SHP77 treated with DMSO at 0.1 percent for 48 hours (cell line): ENCODE measurements at places on chromosomes 5 and 9.

- DNase-seq: no peak
Observed at GRCh38 chr9:115671236-115671962, 482.2 kb upstream of the PAPPA start.

DNA sequence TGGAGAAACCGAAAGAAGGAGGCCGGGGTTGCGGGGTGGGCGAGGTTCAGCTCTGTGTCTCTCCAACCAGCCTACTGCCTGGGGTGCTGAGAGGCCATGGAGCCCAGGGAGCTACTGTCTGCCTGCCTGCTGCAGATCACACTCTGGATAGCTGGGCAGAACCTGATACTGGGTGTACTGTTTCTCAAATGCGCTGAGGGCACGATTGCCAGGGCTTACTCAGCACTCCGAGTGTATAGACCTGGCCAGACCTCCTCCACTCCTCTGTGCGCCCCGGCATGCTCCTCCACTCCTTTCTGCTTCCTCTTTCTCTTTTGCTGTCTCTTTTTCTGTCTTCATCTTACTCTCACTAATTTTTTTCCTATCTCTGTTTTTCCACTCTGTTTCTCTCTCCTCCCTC, 215.1 kb downstream of the PAPPA start:
- no peak for DNase-seq

DNA sequence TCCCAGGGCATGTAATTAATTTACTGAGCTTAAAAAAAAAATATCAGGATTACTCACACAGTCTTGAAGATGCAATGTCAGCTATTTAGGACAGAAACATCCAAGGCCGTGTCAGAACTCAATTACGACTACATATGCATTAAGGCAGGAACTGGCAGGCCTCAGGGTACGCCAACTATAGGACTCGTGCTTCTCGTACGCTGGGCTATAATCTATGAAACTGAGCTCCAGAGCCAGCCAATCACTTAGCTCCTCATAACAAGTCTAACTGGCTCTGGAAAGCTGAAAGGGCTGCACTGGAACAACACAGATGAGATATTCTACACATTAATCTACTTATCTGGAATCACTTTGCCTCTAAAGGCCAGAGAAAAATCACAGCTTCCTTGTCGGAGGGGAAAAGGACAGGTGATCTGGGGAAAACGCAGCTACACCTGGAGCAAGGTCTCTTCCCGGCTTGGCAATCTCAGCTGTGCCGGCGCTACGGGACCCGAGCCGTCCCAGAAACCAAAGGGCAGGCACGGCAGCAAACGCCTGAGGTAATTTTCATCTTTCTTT, 212.0 kb downstream of the DEPDC1B start:
- no peak for DNase-seq

DNA sequence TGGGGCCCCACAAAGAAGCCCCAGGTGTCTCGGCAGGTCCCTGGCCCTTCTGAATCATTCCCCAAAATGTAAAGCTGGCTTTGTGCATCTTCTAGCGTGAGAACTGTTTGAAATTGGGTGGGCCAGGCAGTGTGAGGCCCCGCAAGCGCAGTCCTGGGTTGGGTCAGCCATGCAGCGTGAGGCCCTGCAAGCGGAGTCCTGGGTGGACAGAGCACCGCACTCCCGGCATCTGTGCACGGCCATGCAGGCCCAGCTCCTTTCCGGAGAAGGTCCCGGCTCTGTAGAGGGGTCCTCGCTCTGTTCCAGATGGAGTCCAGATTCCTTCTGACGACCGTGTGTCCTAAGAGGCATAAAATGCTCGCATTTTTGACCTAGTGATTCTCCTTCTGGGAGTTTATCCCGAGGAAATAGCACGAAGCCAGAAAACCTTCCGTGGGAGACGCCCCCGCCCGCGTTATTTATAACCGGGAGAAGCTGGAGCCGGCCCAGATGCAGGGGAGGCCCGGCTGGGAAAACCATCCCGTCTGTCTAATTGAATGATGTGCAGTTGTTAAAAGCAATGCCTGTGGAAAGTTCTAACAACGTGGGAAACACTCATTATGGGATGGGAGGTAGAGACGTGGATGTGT, 19.4 kb upstream of the NOTCH1 start:
- no peak for DNase-seq

DNA sequence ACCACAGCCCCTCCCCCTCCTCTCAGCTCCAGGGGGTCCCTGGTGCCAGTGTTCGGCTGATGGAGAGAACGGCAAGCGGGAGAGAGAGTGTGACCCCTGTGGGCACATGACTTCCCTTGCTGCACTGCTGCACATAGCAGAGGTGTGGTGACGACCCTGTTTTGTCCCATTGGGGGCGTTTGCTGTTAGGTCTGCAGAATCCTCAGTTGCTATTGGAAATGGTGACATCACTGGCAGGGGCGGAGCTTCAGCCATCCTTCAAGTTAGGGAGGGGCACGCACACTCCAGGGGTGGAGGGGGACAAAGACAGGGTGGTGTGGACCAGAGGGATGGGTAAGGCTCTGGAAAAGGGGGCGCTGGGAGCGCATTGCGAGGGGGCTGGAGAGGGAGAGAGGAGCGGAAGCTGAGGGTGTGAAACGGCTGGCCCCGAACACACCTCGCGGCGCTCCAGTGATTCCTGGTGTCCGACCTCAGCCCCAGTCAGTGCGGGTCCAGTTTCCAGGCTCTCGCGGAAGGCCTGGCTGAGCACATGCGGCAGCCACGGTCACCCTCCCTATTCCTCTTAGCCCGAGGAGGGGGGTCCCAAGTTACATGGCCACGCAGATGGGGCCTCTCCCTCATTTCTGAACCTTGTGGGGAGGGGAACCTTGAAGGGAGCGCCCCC, 764 bp upstream of the GRIN1 start:
- no peak for DNase-seq

DNA sequence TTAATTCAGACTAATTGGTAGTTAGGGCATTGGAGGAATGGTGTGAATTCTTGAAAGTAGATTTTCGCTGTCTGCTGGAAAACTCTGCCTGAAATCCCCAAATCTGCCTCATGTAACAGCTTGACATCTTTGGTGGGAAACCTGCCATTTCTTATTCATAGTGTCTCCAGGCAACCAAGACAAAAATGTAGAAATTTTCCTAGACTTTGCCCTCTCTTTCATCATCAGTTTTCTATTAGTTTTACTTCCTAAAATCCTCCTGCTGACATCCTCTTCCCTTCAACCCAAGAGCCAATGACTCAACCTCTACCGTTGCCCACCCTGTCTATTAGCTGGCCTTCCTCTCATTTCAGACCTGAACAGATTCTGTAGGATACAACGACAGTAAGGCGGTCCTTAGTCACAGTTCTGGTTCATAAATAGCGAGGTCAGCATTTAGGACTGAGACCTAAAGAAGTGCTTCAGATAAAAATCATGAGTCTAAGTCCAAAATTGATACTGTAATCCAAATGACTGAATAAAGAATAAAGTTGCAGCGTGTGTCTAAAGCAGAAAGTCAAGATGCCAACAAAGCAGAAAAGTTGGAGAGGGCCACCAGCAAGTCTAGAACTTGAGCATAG, 133.9 kb downstream of the MUSK start:
- no peak for DNase-seq

DNA sequence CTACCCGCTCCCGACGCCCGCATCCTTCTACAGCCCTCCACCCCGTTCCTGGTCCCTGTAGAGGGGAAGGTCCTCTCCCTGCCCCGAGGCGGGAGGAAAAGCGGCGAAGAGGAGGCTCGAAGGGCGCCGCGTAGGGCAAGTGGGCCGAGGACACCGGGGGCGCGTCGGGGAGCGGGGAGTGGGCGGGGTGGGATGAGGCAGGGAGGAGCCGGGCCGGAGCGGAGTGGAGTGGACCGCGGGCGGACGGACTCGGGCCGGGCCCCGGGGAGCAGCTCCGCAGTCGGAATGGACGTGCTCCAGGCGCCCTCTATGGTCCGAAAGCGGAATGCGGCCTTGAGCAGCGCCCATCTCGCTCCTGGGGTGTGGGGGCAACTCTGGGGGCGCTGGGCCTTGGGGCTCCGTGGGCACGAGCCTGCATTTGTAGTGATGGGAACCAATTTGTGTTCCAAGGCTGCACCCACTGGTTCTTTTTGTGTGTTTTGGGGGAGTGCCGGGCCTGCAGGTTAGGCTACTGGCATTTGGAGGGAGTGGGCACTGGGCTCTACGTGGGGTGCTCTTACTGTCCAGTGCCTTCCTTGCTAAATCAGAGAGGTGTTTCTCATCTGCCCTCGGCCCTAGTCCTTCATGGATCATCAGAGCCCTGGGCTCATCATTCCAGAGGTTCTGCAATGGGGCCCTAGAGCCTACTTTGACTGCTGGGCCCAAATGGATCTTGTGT, 7.3 kb downstream of the IRX1 start:
- no peak for DNase-seq

DNA sequence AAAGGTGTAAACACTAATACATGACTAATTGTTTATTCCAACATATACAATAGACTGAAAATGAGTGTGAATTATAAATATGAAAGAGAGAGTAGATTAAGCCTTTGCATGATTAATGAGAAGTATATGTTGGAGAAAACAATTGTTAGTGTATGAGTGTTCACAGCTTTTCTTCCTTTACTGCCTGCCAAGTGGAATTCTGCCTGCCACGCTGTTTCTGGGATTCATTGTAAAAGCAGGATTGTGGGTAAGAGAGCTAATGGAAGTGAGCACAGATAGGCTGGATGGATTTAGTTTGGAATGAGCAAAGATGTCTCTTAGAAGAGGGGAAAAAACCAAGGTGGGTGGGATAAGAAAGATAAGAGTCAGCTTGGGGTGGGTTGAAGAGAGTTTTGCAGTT, 129.6 kb upstream of the NMUR2 start:
- no peak for DNase-seq

- DNase-seq: no peak
Observed at GRCh38 chr9:121568343-121569265, 69.0 kb upstream of the GGTA1 start.

GRCh38 chr5:35990520-35990919, 670 bp downstream of the UGT3A1 start:
- no peak for DNase-seq

DNA sequence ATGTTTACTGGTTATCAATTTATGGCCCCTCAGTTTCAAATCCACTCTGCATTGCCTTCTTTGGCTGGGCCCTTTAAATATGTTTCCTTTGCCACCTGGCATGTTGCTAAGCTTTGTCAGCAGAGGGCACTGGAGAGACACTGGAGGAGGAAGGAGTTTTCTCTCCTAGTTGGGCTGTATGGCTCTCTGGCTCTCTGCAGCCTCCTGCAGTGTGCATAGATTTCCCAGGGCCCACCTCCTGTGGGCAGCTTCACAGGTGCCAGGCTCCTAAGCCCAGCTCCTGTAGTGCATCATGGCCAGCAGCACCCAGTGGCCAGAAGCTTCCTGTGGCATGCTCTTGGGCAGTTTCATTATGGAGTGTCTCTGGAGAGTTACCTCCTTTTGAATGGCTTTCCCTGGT, 23.3 kb downstream of the CAVIN4 start:
- peak; percentile 52 for DNase-seq

DNA sequence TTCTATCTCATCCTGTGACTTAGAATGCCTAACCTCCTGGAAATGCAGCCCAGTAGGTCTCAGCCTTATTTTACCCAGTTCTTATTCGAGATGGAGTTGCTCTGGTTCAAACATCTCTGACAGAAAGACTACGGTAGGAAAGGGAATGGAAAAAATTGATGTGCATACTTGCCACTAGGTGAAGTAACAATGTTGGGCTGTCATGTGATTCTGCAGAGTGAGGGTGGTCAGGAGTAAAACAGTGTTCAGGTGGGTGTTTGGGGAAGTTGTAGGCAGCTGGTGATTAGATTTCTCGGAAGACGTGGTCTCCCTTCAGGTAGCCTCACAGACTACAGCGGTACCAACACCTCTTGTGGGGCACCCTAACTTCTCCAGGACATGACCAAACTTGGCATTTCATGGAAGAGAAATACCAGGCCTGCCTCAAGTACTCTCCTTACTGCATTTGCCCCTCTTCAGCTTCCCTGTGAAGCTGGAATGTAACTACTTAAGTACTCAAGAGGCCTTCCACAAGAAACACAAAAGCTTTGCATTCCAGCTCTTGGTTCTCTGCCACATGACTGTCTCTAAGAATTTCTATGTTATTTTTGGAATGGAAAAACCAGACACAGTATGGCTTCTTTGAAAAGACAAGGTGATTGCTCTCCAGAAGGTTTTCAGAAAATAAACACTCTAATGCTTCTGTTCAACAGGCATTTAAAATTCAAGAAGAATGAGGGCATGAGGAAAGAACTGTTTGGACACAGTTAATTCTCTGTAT, 17.4 kb upstream of the ENTREP1 start:
- no peak for DNase-seq

GRCh38 chr9:73260506-73260905, 108.8 kb downstream of the ANXA1 start:
- DNase-seq: no peak

DNA sequence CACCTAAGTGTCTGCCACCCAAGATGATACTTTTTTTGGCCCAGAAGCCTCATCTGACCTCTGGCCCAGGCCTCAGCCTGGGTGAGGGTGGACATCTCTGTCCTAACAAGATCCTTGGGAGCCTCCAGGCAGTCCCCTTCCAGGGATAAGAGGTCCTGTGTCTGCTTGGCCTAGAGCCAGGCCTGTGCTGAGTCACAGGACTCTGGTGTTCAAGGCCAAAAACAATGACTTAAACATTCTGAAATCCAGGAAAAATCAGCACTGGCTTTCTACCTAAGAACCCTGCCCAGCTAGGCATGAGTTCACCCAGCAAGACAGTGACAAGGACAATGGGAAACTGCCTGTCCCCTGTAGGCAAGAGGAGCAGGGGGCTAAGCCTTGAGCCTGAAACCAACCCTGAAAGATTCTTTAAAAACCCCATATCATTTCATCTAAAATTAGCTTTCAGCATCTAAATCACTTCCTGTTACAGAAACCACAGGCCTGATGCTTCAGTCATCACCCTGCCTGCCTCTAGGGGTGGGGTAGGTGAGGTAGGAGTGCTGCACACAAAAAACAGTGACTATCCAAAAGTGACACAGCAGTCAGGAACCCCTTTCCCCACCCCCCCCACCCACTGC, 29.9 kb downstream of the CSF2 start:
- DNase-seq: no peak

- DNase-seq: no peak
Observed at GRCh38 chr5:120550358-120550757, 86.3 kb downstream of the PRR16 start.

DNA sequence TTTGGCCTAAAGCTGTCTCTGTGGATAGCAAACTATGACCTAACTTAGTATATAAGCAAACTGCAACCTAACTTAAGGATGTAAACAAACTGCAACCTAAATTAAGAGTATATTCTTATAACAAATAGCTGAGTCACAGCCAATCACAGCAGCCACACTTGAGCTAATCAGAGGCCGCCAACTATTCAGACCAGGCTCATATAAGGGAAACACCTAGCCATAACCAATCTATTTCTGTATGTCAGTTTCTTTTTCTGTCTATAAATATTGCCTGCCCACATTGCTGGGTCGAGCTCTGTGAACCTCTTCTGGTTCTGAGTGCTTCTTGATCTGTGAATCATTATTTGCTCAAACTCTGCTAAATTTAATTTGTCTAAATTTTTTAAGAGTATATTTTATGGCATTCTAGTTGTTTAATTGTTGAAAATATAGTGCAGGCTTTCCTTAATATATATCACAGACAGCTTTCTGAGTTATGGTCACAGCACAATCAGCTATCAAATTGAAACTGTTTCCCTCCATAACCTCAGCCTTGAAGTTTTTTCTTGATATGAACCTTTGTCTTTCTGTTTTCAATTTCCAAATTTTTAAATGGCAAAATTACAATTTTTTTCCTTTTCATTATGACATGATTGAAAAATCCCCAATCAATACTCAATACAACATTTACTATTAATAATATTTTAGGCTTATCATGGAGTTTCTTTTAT, 327.1 kb upstream of the NUDT12 start:
- DNase-seq: no peak
